ENCODE measurements at places on chromosomes 1 and 21.

DNA sequence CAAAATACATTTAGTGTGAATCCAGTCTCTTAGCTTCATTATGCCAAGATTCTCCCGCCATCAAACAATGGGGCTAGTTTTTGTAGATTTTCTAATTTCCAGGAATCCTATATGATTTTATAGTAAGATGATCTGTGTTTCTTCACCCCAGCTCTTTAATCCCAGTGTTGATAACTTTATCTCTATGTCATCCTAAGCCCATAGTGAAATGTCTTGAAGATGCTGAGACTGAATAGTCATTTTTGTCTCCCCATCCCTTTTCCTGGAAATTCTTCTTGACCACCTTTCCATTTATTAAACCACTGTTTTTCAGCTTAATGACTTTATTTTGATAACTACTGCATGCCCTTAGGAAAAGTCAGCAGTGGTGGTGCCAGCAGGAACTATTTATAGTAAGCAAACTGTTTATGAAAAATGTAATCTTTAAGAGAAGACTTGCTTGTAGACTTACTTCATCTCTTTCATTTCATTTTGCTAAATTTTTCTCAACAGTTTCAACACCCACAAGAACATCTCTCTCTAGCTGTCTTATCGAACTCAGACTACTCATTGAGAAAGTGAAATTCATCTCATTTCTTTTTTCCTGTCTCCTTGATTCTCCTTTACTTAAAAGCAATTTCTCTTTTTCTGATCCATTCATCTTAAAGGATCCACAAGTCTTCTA, 116.6 kb downstream of the NTMT2 start:
- DNase-seq = no peak

DNA sequence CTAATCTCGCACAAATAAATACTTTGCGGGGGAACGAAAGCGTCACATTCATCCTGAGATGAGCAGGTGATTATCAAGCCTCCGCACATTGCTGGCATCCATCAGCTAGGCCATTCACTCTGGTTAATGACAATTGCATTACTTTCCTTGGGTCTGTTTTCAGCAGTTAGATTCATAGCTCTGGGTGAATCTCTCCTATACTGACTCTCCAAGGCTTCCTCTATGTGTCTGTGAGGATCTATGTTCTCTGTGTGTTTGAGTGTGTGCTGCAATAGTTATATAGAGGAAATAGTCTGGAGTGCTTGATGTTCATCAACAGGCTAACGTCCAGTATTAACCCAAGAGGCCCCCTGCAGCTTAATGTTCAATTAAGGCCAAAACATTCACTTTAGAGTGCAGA, 133.0 kb upstream of the CTTNBP2NL start:
- no peak for DNase-seq

GRCh38 chr1:246219508-246220030, 287.5 kb downstream of the SMYD3 start:
- no peak for DNase-seq

GRCh38 chr21:42631142-42631541, 22.3 kb upstream of the PDE9A start:
- DNase-seq = no peak

GRCh38 chr1:163737261-163737660, 415.5 kb downstream of the NUF2 start:
- no peak for DNase-seq

- DNase-seq = no peak
Observed at GRCh38 chr1:23793018-23793781, 2.3 kb downstream of the LYPLA2 start.

DNA sequence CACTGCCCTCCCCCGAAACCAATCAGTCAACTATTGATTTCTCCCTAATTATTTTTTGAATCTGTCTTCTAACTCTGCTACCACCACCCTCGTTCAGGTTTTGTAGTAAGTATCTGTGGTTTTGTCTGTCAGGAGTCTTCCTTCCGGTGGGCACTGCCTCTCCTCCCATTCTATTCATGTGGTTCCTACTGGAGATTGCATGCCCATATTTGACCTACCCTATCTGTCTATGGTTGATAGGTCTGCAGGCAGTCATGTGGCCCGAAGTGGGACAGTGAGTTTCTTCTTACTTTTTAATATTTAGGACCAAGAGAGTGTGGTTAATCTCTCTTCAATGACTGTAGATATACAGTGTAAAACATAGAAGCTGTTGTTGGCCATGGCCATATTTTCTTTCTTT, 17.8 kb upstream of the MAST2 start:
- DNase-seq = no peak

- DNase-seq = no peak
Observed at GRCh38 chr1:43466403-43466802, 12.7 kb upstream of the HYI start.

DNA sequence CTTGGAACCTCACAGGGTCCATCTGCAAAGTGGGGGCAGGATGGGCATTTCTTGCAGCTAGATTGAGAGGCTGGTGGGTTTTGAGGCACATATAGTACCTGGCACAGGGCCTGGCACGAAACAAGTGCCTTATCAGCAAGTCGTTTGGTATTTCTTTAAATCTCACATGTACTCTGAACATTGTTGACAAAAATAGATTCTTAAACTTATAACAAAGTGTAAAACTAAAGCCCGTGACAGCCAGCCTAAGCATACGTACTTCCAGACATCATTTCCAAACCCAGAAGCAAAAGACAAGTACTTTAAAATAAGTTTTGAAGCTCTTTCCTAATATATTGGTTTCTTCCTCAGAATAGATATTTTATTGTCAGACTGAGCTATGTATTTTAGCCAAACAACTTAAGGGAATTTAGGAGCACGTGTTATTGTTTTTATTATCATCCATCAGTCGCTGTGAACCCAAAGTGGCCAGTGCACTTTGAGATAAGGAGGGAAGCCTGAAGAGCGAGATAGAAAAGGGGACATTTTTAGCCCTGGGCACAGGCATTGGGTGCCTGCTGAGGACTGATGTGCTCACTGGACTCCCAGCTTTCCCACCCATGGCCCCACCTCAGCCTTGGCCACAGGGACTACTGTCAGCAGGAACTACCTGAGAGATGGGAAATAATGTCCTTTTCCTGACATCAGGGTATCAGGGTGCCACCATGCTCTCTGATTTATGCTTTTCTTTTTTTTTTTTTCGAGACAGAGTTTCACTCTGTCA, 3.0 kb downstream of the FBLIM1 start:
- no peak for DNase-seq

DNA sequence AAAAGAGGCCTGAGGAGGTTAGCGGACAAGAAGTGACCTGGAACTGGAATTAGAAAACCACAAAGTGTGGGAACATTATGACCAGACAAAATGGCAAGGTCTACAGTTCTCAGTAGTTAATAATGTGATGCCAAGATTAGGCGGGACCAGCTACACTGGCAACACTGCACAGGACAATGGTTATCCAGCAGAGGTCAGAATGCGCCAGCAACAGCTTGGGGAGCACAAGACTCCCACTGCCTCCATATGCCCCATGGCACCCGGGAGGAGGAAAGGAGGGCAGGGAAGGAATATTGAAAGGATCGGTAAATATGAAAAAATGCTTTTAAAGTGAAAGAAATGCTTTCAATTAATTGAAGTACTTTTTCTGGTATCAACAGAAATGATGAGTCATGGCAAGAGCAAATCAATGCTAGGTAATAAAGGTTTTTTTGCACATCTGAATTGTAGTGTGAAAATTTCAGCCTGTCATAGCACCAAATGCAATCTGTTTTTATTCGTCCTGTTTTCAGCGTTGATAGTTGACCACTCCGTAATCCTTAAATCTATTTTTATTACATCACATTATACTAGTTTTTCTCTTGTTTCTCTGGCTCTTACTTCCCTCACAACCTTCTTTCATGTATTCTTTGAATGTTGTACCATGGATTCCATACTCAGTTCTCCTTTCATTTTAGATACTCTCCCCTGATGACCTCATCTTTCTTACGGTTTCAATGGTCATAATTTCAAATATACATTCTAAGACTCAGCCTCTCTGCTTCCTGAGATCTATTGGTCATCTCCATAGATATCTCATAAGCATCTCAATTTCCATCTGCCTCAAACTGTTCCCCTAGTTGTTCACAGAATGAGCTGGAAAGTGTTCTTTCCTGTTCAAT, 30.7 kb downstream of the VCAM1 start:
- no peak for DNase-seq

GRCh38 chr21:43304621-43305335, 122.2 kb downstream of the SIK1 start:
- no peak for DNase-seq

DNA sequence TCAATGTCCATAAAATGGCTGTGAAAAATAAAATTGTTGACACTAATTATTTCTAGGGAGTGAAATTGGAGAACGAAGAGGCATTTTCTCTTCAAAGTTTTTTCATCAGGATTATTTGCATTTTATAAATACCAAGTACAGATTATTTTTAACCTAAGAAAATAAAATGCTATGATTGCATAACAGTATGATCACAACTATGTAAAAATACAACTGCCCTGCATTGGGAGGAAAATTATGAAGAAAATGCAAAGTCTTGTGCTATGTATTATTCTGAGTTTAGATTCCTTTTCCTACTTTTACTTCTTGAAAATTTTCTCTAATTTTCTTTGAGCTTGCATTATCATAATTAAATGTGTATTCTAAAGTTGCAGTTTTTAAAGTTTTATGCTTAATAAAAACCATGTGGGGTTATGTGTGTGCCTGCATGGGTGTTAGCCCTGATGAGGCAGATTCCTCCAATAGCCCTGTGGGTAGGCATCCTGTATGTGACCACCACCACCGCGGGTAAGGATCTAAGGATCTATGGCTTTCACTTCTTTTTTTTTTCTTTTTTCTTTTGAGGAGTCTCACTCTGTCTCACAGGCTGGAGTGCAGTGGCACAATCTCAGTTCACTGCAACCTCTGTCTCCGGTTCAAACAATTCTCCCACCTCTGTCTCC, 24.7 kb downstream of the STX6 start:
- no peak for DNase-seq

DNA sequence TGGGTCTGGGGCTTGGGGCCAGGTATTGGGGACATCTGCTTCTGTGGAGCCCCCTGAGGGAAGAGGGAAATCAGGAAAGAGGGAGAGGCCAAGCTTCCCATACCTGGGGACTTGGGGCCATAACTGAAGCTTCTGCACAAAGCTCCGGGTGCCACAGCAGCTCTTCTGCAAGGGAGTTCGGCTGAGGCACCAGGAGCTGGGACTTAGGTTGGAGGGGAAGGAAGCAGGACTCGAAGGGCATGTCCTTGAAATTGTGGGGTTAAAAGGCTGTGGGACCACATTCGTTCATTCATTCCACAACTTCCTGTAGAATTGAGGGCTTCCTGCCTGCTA, 1.7 kb upstream of the EPS8L3 start:
- no peak for DNase-seq

- no peak for DNase-seq
Observed at GRCh38 chr1:185348296-185348695, 31.3 kb upstream of the IVNS1ABP start.

GRCh38 chr1:19390901-19391595, 78.9 kb downstream of the SLC66A1 start:
- DNase-seq = peak; percentile 25

GRCh38 chr1:60034999-60035398, 38.6 kb downstream of the C1orf87 start:
- no peak for DNase-seq

- DNase-seq = no peak
Observed at GRCh38 chr21:43767498-43767983, 8.6 kb downstream of the CSTB start.

DNA sequence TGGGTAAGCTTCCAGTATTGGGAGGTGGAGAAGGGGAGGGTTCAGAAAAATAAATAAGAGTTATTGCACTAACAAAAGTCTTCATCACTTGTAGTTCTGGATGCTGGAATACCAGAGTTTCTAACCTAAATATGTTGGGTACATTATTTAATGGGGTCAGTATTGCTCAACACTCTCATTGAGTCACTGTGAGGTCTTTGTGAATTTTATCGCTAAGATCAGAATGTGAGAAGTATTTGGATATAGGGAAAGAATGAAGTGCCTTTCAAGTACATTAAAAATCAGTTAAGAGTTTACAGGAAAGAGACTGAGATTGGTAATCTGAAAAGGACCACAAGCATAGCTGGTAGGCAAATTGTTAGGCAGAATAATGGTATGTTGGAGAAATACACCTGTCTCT, 8.8 kb downstream of the SNRPE start:
- no peak for DNase-seq

DNA sequence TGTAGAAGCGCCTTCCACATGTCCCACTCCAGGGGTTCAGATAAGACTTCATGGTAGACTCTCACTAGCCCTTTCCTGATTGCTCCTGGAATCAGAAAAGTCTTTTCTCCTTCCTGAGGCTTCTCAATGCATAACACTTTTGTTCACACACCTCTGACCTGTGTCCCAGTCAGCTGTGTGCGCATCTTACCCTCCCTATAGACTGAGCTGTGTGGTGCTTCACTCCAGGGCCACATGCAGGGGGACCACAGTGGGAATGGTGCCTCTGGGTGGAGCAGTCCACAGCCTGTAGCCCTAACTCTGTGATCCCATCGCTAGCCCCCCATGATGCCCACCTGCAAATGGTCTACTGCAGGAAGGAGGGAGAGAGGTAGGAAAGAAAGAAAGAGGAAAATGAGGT, 84.0 kb upstream of the TLR5 start:
- DNase-seq = no peak

GRCh38 chr1:208326033-208326432, 81.8 kb upstream of the PLXNA2 start:
- no peak for DNase-seq

DNA sequence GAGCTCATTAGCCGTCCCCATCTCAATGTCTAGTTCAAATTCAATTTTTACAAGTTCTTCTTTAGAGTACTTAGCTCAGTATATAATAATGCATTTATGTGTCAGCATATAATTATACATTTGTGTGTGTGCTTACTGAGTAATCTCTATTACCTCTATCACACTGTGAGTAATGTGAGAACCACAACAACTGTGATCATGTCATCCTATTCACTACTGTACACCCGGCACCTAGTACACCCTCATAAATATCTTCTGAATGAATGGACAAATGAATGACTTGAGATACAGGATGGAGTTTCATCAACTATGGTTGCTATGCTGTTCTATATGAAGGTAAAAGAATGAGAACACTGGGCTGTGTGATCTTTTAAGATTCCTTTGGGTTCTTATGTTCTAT, 124.0 kb downstream of the GPATCH2 start:
- no peak for DNase-seq

GRCh38 chr1:35178295-35178695, 14.7 kb downstream of the SFPQ start:
- DNase-seq = no peak

Data from stimulated activated CD4-positive, alpha-beta T cell treated with anti-CD3 and anti-CD28 coated beads, Interleukin-1b, Interleukin-23, amount 100 ng/mL, for 1 hour (primary cell).